HCEC 1CT (cell line): ENCODE measurements at places on chromosomes 12 and 14.

DNA sequence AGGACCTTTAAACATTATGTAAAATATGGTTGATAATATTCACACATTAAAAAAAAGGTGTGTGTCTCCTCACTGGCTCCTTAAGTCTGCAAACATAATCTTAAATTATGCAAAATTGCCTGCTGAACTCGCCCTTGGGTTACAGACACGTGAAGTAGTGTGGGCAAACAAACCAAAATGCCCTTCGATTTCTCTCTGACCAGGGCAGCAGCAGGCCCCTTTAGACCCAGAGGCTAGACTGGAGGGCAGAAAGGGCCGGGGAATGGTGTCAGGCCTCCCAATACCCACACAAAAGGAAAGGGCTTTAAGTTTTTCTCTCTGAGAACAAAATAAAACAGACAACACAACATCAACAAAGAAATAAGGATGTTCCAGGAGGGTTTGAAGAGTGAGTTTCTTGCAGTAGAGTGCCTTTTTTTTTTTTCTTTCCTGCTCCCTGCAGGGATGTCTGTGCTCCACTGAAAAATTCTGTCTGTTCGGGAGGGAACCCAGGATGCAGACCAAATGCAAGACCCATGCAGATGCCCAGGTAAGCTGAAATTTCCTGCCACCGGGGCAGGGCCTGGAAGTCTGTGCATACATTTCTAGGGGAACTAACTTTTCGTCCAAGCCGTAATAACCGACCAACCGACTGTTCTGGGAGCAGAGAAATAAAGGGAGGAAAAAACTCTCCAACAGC lies 1.7 kb downstream of the TBX3 start:
- no peak for DNase-seq

DNA sequence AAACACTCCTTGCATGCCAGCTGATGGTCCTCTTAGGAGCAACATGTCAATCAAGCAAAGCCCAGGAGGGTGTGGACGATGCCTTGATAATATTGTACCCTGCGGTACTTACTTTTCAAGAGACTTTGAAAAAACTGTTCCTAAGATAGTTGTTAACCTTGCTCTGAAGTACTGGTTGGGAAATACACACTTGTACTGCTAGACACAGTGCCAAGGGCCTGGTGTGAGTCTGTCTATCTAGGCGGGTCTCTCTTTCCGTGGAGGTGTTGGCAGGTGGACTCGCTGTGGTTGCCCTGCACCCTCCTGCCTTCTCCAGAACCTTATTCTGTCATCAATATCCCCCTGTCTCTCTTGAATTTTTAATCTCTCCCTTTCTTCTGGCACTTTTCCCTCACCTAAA lies 189.4 kb downstream of the NRXN3 start:
- no peak for DNase-seq

GRCh38 chr14:30854492-30854891 lies 19.9 kb upstream of the COCH start:
- no peak for DNase-seq

DNA sequence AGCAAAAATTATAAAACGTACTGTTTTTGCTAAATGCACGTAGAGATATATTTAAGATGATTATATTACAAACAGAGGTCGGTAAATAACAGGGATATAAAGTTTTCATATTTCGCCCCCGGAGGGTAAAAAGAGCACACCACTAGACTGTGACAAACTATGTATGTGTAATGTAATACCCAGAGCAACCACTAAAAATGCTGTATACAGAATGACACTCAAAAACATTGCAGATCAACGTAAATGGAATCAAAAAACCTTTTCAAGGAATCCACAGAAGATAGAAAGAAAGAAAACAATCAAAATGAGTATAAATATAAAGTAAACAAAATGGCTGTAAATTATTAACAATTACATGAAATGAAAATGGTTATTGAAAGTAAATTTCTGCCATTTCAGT lies 37.6 kb upstream of the PRB4 start:
- no peak for DNase-seq

DNA sequence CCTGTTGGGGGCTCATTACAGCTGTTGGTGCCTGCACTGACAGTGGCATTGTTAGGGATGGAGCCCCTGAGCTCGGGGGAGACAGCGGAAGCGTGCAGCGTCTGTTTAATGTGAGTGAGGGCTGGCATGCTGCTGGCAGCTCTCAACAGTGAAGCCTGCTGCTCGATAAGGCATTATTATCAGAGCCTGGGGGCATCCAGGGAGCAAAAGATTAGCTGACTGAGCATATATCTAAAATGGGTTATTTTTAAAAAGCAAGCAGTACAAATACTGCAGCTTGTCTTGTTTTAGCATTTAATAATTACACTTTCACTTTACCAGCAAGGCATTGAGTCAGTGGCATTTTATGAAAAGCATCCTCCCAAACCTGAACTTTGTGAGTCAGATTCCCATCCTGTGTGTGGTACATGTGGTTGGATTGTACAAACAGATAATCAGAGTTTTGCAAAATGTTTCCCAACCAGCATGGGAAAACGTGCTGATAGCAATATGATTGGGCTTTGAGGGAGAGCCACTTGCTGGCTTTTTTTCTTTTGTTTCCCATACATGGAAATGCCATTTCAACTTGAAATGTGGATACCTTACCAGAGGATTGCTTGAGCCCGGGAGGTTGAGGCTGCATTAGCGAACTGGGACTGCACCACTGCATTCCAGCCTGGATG lies 150.8 kb downstream of the PRKCH start:
- DNase-seq = peak; percentile 98

DNA sequence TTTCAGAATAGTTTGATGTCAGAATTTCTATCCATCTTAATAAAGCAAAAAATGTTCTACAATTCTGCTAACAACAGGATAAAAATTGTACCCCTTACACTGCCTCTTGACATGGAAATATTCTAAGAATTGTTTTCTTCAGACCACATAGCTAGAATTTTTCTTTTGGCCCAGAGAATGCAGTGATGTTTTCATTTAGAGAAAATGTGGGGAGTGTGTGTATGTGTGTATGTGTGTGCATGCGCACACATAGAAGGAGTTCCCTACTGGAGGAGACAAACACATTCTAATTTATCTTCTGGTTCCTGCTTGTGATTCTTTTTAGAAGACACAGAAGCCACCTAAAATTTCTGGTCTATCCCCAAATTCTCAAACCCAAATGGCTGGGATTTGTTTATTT lies 1145.7 kb downstream of the VRK1 start:
- DNase-seq = no peak

DNA sequence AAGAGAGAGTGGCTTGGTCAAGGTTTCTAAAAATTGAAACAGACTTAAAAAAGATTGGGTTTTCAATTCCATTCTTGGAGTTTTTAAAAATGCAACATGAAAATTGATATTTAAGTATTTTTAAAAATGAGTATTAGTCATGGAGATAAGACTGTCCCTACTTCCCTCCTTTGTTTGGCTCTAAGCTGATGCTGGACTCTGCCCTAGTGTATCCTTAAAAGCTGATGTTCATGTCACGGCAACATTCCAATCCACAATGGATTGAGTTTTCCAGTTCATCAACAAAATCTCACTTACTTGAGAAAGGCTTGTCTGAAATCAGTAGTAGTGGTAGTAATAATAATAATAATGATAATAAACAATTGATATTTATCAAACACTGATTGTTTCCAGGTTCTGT lies 119.0 kb upstream of the SLC38A2 start:
- DNase-seq = no peak

DNA sequence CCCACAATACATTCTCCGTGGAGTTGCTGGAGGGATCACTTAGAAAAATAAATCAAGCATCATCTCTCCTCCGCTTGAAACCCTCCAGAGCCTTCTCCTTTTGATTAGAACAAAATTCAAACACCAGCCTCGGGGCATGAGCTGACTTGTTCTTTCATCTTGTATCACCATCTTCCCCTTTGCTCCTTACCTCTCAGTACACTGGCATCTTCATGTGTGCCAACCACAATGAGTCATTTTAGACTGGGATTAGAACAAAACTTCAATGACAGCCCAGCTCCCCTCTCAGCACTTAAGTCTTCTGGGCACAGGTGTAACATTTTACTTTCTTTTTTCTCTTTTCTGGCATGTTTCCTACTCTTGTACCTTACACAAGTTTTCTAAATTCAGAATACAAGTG lies 1159.2 kb upstream of the TMEM132C start:
- DNase-seq = no peak

GRCh38 chr12:33988913-33989312 lies 33.4 kb upstream of the ALG10 start:
- no peak for DNase-seq

DNA sequence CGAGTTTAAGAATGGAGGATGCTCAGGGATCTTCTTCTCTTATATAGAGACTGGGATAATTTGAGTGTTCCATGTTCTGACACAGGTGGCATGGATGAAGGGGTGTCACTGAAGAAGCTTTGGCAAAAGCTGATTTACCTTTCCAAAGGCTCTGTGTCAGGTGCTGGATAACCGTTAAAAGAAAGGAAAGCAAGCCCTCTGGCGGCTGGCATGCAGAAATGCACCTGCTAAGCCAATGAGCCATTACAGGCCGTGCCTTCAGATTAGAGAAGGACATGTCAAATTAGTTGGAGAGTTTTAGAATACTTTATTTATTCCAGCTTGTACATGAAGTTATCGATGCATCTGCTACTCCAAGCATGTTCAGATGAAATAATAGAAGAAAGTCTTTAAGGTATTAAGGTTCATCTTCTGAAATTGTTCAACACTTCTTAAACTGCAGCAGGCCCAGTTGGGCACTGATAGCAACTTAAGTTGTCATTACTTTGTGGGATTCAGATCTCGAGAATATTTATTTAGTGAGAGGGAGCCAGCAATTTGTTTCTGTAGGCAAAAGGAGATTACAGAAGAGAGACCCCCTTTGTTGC lies 678.2 kb downstream of the NRXN3 start:
- DNase-seq = peak; percentile 26

DNA sequence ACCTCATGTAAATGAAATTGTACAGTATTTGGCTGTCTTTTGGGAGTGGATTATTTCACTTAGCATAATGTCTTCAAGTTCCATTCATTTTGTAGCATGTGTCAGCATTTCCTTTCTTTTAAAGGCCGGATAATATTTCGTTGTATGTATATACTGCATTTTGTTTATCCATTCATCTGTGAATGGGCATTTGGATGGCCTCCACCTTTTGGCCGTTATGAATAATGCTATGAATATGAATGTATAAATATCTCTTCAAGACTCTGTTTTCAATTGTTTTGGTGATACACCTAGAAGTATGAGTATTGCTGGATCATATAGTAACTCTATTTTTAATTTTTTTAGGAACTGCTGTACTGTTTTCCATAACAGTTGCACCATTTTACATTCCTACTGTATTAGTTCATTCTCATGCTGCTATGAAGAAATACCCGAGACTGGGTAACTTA lies 164.9 kb downstream of the DYRK2 start:
- peak; percentile 90 for DNase-seq

GRCh38 chr12:81128930-81129554 lies 51.2 kb downstream of the ACSS3 start:
- peak; percentile 54 for DNase-seq

DNA sequence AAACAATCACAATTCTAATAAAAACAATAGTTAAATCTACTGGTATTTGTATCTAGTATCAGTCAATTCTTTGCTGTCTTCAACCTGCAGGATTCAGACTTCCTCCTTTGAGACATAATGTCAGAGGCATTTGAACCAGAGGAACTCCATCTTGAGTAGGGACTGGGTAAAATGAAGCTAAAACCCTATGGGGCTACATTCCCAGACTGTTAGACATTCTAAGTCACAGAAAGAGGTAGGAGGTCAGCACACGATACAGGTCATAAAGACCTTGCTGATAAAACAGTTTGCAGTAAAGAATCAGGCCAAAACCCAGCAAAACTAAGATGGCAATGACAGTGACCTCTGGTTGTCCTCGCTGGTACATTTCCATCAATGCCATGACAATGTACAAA lies 48.2 kb upstream of the MAP3K9 start:
- peak; percentile 25 for DNase-seq

- no peak for DNase-seq
Observed at GRCh38 chr12:51883998-51884675, 3.8 kb upstream of the ANKRD33 start.

- DNase-seq = no peak
Observed at GRCh38 chr14:102827716-102828115, 50.5 kb downstream of the TRAF3 start.

DNA sequence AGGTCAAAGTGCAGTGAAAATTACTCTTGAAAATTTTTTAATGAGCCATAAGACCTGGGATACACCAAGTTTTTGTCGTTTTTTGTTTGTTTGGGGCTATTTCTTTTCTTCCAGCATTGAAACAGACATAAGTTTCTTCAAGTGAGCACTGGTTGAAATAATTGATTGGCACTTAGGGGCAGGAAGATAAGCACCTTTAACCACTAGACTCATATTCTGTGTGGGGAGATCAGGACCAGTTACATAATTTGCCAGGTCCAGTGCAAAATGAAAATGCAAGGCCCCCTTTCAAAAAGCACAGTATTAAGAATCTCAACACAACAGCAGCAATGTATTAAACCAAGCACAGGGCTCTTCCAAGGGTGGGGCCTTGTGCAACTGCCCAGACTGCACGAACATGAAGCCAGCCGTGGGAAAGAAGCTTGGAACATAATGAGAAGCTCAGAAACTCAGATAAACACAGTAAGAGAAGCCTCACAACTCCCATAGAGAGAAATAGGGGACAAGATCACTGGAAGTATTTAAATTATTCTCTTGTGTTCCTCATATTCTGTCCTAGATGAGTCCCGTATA lies 3.2 kb upstream of the TCP11L2 start:
- DNase-seq = no peak

GRCh38 chr14:92387578-92387977 lies 64.6 kb downstream of the SLC24A4 start:
- DNase-seq = no peak

DNA sequence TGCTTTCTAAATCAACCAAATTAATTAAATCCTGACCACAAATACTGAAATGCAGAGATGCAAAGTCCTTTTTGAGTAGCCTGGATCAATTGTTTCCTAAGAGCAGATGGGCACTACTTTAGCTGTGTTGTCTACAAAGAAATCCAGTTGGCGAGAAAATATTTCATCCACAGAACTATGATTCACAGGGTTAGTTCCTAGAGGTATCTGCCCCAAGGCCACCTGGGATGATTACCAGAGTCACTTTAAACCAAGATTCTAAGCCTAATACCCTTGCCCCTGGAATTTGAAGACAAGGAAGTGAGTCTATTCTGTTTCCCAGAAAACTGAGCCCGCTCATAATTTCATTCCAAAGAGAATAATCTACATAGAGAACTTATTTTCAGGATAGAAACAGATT lies 198.4 kb downstream of the PPM1H start:
- DNase-seq = no peak

- no peak for DNase-seq
Observed at GRCh38 chr14:103045371-103045869, 11.9 kb downstream of the CDC42BPB start.

GRCh38 chr12:58747533-58747932 lies 172.8 kb downstream of the LRIG3 start:
- no peak for DNase-seq
